SW 1271 (cell line): ENCODE measurements at places on chromosomes 16 and 17.

GRCh38 chr16:20291208-20292206 lies 35.8 kb downstream of the GP2 start:
- no peak for DNase-seq

DNA sequence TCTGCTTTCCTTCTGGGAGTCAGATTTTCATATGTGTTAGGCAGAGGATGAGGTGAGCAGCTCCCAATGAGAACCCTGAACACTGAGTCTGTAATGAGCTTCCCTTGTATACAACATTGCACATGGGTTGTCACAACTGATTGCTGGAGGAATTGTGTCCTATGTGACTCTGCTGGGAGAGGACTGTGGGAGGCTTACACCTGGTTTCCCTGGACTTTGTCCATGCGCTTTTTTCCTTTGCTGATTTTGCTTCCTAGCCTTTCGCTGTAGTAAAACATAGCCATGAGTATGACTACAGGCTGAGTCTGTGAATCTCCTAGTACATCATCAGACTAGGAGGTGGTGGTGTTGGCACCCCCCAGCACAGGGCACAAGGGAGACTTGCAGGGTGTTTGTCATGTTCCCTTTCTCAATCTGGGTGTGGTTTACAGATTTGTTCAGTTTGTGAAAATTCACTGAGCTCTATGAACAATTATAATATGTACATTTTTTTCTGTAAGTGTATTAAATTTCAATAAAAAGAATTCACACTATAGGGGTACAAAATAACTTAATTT lies 1.7 kb upstream of the PLK1 start:
- DNase-seq, result no peak

- no peak for DNase-seq
Observed at GRCh38 chr17:63436523-63437110, 9.5 kb downstream of the CYB561 start.

DNA sequence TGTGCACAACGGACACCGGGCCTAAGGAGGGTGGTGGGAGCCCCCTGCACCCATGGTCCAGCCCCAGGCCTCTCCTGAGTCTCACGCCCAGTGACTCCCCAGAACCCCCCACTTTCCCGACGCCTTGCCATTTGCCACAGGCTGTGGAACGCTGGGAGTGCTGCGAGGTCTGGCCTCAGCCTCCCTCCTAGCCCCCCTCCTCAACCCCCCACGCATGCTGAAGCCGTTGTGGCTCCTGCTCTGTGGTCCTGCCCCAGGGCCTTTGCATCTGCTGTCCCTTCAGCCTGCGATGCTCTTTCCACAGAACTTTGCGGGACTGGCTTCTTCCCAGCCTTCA lies 226.0 kb upstream of the GSE1 start:
- no peak for DNase-seq

- no peak for DNase-seq
Observed at GRCh38 chr16:1408171-1408837, 6.2 kb downstream of the UNKL start.

GRCh38 chr16:450785-451512 lies 25.5 kb downstream of the RAB11FIP3 start:
- no peak for DNase-seq

DNA sequence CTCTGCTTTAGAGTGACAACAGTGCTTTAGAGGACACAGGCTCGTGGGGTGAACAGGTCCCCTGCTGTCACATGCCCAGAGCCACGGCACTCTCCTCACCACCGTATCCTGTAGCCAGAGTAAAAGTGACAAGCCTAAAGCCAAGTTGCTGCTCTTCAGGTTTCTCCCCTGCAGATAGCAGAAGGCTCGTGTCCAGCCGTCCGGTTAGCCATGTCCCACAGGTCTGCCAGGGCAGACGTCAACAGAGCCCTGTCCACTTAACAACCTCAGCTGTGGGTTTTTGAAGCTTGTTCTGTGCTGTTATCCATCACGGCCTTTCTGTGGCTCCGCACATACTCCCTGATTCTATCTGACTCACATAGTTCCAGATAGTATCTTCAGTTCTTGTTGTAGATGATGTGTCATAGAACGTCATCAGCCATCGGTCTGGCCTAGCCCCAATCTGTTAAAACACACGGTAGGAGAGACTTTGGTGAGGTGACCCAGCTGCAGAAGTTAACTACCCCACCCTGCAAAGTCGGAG lies 100.7 kb downstream of the SOCS1 start:
- no peak for DNase-seq

DNA sequence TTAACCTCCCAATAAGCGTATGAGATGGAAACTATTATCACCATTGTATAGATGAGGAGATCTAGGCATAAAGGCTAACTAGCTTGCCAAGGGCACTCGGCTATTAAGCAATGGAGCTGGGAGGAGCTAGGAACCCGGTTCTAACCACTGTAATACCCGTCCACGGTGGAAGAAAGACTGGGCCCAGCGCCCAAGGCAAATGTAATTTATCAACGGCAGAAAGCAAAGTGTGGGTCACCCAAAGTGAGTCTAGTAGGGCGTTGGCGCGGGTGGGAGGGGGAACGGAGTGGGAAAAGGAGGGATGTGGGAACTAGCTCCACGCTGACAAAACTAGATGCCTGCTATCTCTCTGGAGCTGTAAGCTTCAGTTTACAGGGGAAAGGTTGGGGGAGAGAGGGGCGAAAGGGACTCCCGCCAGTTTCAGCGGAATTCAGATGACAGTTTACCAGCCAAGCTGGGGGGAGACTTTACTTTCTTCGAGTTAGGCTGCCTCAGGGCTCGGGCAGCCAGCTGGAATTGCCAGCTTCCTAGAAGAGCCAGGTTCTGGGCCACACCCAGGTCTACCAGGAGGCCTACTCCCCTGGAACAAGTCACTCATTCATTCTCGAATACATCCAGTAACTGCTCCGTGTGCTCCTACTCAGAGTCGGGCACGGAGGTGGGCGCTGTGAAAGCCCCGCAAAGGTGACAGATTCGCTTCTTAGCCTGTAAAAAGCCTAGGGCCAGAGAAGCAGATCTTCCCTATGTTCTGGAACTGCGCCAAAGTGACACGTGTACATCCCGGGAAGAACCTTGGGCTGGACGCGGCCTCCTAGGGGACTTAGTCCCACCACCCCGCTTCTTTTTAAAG lies 837 bp downstream of the LRRC59 start:
- DNase-seq, result no peak

DNA sequence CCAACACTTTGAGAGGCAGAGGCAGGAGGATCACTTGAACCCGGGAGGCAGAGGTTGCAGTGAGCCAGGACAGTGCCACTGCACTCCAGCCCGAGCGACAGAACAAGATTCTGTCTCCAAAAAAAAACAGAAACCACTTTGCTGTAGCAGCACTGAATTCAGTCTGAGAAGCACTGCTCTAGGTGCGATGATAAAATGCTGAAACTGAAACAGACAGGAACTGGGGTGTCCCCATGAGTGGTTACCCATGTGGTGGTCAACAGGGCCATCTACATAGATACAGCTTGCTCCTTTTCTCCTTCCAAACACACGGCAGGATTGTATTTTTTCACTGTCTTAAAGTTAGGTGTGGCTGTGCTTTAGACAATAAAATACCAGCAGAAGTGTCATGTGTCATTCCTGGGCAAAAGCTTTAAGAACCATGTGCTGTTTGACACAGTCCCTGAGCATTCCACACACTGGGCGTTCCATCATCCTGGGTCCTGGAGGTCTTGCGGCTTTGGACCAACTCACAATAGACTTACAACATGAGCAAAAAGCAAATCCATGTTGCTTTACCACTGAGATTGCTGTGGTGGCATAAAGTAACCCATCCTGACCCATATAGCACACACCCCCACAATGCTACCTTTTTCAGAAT lies 11.5 kb downstream of the GAS7 start:
- DNase-seq, result no peak

GRCh38 chr17:49969134-49969759 lies at the start of gene DLX4:
TSS of gene DLX4 (plus strand) at chr17:49969190. CDS start at chr17:49969469, 279 bp downstream.
- DNase-seq, result no peak

DNA sequence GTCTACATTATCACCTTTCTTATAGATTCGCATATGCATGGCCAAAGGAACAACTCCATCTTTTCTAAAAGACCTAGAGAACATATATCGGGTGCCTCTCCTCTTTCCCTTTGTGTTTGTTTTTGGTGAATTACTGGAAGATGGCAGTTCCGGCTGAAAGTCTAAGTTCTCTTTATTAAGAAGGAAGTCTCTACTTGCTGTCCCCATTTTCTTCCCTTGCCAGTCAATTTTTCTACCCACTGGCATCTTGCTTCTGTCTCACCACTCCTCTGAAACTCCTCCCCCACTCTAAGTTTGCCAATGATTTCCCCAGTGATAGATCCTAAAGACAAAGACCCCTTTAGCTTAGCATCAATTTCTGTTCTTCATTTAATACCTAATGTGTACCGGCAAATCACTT lies 93.9 kb upstream of the CORO6 start:
- DNase-seq, result no peak

- DNase-seq, result no peak
Observed at GRCh38 chr17:67759355-67760171, 41.8 kb downstream of the NOL11 start.

GRCh38 chr17:78725448-78726021 lies 56.5 kb downstream of the CYTH1 start:
- no peak for DNase-seq

GRCh38 chr16:50815382-50815781 lies 73.5 kb downstream of the CYLD start:
- no peak for DNase-seq

GRCh38 chr16:27480761-27481160 lies 69.0 kb downstream of the GTF3C1 start:
- no peak for DNase-seq

DNA sequence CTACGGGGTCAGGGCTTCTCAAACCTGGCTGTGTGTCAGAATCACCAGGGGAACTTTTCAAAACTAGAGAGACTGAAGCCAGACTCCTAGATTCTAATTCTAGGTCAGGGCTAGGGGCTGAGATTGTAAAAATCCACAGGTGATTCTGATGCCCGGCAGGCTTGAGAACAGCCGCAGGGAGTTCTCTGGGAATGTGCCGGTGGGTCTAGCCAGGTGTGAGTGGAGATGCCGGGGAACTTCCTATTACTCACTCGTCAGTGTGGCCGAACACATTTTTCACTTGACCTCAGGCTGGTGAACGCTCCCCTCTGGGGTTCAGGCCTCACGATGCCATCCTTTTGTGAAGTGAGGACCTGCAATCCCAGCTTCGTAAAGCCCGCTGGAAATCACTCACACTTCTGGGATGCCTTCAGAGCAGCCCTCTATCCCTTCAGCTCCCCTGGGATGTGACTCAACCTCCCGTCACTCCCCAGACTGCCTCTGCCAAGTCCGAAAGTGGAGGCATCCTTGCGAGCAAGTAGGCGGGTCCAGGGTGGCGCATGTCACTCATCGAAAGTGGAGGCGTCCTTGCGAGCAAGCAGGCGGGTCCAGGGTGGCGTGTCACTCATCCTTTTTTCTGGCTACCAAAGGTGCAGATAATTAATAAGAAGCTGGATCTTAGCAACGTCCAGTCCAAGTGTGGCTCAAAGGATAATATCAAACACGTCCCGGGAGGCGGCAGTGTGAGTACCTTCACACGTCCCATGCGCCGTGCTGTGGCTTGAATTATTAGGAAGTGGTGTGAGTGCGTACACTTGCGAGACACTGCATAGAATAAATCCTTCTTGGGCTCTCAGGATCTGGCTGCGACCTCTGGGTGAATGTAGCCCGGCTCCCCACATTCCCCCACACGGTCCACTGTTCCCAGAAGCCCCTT lies 10.9 kb downstream of the STH start:
- DNase-seq, result no peak

DNA sequence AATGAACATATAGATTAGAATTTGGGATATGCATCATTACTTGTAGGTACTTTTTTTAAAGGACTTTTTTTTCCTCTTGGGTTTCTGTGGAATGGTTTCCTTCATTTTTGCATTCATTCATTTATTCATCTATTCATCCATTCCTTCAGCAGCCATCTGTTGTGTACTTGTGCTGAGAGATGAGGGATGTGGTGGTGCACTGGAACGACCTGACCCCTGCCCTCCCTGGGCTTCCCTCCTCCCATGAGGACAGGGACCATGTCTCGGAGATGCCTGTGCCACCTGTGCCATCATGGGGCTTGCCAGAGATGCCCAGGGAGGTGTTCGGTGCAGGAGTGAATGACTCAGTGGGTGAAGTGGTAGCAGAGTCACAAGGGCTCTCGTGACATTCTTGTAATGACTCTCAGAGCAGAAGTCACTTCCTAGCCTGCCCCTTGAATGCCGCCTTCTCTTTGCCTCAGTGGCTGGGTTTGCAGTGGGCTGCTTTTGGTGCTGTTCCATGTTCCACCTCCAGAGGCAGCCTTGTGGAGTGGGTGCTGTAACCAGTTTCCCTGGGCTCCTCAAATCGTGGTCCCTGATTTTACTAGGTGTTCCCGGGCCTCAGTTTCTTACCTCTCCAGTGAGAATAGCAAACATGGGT lies 43.9 kb downstream of the CLEC16A start:
- DNase-seq, result no peak

DNA sequence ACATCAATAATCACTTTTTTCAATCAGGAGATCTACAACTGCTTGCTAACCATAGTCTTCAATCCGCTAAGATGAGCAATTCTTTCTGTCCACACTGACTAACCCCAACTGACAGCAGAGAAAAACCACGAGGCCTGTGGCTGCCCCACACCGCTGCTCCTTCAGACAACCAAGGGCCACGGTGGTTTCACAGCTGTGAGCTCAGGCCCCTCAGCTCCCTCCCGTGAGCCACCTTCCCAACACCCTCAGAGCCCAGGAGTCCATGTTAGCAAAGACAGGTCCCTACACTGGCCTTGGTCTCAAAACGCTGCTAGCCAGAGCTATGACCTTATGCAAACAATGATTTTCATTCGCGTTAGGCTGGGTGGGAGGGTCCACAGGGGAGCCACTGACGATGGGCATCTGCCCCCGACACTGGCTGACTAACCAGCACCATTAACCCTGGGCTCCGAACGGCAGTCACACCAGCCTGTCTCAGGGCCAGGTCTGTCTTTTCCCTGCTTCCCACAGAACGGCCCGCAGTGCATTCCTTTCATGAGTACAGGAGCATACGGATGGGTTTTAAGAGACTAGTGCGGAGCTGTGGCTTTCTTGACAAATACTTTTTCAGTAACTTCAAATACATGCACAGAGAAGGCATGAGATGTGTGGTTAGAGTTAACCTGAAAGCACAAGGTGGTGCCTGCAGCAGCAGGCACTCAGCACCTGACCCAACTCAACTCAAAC lies 67.3 kb downstream of the ANKRD11 start:
- DNase-seq, result no peak

DNA sequence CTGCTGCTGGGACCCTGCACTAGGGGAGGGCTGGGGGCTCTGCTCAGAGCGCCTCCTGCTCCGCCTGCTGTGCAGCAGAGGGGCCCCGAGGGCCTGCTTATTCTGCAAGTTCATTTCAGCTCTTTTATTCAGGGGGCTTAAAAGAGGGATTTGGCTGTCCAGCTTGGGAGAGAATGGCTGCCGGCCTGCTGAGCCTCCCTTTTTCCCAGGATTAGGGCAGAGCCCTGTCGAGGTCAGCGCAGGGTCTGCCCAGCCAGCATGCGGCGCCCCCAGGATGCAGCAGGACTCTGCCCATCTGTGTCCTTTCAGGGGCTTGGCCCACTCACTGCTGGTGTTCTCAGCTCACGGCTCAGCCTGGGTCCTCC lies 1.1 kb downstream of the SMIM5 start:
- DNase-seq, result no peak

DNA sequence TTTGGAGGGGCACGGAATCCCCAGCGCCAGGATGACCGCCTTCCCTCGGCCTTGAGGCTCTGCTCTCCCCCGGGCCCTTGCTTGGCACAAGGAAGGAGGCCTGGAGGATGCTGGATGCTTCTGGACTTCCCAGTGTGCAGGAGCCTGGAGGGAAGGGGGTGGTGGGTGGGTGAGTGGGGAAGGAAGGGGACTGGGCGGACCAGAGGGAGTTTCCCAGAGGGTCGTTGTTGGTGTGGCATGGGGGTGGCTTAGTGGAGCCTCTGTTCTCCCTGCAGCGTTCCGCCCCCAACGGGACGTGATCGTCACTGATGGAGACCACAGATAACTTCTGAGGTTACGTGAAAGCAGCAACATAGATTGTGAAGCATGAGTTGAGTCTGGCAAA lies 140.0 kb downstream of the IRF8 start:
- DNase-seq, result no peak
